ENCODE measurements at places on chromosomes 3 and 15. TPM values are rescaled to one million over a fixed set of nuclear protein-coding genes. Genes with fewer than 3 reads are reported as not detected.
A peak's percentile ranks its signal among the peaks of the same experiment; 100 is the strongest.

- DNase-seq: no peak
These were observed 143.5 kb downstream of the NUP210 start for GRCh38 chr3:13276438-13277195.

- DNase-seq: no peak
These were observed 675.4 kb upstream of the SGO1 start for GRCh38 chr3:20861454-20861853.

DNA sequence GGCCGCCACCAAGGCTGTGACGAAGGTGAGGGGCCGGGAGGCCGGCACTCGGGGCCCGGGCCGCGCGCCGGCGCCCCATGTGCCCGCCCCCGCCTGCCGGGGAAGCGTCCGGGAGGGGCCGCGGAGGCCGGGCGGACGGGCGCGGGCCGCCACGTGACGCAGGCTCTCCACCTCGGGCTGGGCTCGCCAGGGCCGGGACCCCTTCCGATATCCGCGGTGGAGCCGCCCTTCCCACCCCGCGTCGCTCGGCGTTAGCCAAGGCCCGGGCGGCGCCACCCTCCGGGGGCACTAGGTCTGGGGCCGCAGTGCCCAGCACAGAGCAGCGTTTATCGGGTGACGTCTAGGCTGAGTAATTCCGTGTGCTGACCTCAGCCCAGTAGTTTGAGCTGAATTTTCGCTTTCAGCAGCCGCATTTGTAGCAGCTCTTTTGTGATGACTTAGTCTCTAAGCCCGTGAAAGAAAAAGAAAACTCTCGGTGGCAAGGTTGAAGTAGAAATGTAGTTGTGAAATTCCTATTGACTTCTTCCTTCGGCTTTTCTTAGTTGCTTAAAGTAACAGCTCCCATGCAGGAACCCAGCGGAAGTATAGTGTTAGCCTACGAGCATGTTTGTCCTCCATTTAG, 885 bp downstream of the CDV3 start:
- peak; percentile 69 for DNase-seq

The PTPRG gene
- 7.4 TPM for total RNA-seq

The WNT7A gene
- 0.03 TPM for total RNA-seq

DNA sequence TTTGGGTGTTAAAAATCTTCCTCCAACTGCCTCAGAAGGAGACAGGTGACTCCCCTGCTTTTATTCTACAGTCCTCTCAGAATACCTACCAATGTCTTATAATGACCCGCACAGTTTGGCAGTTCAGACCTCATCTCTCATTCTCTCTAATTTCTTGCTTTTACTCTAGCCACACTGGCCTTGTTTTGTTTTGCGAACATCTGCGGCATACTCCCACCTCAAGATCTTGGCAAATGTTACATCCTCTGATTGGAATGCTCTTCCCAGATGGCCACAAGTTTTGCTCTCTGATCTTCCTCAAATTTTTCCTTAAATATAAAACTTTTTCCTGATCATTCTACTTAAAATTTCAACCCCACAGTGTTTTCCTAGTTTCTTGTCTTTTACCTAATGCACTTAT, 94.1 kb downstream of the PLSCR2 start:
- DNase-seq: no peak

The DUOXA2 gene
- not detected for total RNA-seq

DNA sequence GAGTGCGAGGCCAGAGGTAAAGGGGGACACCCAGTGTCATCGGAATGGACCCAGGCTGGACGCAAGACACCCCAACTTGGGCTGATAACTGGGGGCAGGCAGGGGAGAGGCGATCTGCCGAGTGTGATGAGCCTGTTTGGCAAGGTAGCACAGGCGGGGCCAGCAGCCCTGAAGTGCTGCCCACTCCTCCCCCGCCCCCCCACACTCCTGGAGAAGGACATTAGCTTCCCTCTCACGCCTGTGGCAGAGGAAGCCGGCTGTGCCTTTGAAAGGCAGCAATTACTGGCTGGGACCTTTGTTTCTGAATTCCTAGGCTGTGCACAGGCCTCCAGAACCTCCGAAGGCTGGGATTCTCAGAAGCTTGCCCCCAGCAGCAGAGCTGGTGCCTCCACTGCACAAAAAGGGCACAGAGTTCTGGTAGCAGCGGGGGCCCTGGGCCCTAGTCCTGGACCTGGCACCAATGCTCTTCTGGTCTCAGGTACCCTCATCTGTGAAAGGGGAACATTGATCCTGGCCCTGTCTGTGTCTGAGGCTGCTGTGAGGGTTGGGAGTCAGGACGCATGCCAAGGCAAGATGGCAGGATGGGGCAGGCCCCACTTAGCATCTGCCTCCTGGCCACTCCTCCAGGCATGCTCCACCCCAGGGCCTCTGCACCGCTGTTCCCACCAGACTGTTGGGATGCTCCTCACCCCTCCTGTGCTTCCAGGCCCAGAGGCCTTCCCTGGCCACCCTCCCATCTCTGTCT, 28.6 kb downstream of the IQSEC1 start:
- no peak for DNase-seq

DNA sequence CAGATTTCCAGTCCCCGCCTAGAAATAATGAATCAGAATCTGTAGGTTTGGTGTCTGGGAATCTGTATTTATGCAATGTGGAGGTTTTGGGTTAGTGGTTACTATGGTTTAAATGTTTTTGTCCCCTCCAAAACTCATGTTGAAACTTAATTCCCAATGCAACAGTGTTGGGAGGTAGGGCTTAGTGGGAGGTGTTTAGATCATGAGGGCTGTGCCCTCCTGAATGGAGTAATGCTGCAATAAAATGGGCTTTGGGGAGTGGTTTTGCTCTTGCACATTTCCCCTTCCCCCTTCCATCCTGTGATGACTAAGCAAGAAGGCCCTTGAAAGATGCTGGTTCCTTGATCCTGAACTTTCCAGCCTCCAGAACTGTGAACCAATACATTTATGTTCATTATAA, 9.2 kb upstream of the RFC4 start:
- peak; percentile 41 for DNase-seq

GRCh38 chr3:33918126-33918756, 119.8 kb downstream of the PDCD6IP start:
- no peak for DNase-seq

The CPNE9 gene
- not detected for total RNA-seq

DNA sequence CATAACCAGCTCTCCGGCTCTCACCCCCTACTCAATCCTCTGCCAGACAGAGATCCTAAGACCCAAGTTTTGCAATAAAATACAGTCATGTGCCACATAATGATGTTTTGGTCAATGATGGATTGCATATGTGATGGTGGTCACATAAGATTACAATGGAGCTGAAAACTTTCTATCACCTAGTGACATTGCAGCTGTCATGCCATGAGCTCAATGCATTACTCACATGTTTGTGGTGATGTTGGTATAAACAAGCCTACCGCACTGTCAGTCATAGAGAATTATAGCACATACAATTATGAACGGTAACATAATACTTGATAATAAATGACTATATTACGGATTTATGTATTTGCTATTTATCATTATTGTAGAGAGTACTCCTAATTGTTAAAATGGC, 26.9 kb upstream of the SAMMSON start:
- DNase-seq: no peak

DNA sequence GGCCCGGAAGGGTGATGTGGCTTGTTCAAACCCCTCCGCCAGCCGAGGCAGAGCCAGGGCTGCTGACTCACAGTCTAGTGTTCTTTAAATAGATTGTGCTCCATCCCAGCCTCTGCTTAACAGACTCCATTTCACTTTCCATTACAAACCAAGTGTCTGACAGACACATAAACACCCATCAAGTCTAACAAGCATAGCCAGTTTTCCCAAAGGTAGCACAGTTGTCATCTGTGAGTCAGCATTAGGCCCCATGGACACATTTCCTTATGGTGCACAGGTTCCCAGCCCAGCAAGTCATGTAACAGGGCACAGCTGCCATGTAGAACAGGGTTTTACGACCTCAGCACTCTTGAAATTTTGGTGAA, 109.9 kb upstream of the RAP2B start:
- DNase-seq: peak; percentile 78

The OSBPL10 gene
- 33.7 TPM for total RNA-seq

The LTF gene
- not detected for total RNA-seq

- DNase-seq: no peak
These were observed 52.0 kb downstream of the CD200R1L start for GRCh38 chr3:112794622-112795172.

The RETNLB gene
- total RNA-seq: not detected

The DAZL gene
- total RNA-seq: not detected

DNA sequence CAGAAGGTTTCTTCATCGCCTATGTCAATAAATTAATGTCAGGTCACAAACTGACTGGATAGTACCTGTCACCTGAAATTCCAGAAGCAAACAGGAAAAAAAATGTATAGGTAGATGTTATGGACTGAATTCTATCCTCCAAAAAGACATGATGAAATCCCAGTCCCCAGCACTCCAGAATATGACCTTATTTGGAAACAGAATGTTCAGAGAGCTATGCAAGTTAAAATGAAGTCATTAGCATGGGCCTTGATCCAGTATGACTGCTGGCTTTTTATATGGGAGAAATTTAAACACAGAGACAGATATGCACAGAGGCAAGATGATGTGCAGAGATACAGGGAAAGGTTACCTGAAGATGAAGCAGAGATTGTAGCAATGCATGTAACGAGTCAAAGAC, 953.4 kb downstream of the ZPLD1 start:
- DNase-seq: no peak

- no peak for DNase-seq
These were observed 180.7 kb downstream of the UBE2E2 start for GRCh38 chr3:23383875-23384274.

The RLBP1 gene
- not detected for total RNA-seq

DNA sequence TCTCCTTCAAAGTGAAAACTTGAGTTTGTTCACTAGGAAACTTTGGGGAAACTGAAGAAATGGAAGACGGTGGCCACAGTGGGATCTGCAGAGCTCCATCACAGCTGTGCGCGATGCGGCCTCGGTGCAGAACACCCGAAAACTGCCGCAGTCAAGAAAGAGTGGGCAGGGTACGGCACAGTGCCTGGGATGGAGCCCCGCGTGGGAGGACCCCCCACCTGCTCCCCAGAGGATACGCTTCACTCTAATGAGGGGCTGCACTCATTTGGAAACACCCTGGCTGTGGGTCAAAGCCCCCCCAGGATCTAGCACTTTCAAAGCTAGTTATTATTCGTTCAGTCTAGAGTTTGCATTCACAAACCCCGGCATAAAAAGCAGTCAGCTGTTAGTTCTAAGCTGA, 9.5 kb downstream of the ADAMTS17 start:
- DNase-seq: no peak

The SLC22A13 gene
- total RNA-seq: not detected

The SLC25A26 gene
- total RNA-seq: 24.8 TPM

DNA sequence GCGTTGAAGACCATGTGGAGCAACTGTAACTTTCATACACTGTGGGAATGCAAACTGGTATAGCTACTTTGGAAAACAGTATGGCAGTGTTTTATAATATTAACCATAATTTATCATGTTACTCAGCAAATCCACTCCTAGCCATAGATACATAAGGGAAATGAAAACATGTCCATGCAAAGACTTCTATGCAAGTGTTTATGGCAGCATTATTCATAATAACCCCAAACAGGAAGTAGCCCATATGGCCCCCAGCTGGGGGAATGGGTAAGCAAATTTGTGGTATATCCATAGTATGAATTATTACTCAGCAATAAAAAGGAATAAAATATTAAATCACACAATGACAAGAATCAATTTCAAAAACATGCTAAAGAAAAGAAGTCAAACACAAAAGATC, 23.0 kb upstream of the GATA2 start:
- DNase-seq: no peak

GRCh38 chr3:178388473-178388872, 147.8 kb upstream of the KCNMB2 start:
- DNase-seq: no peak

- DNase-seq: no peak
These were observed 15.7 kb upstream of the CNTN4 start for GRCh38 chr3:2082871-2083480.

- no peak for DNase-seq
These were observed 498.5 kb upstream of the GBE1 start for GRCh38 chr3:82259994-82260393.

GRCh38 chr15:66894986-66895780, 170.2 kb upstream of the SMAD3 start:
- no peak for DNase-seq
